NCI-H1105 treated with DMSO at 0.1 percent for 48 hours (cell line): ENCODE measurements at places on chromosomes 3 and 15.

DNA sequence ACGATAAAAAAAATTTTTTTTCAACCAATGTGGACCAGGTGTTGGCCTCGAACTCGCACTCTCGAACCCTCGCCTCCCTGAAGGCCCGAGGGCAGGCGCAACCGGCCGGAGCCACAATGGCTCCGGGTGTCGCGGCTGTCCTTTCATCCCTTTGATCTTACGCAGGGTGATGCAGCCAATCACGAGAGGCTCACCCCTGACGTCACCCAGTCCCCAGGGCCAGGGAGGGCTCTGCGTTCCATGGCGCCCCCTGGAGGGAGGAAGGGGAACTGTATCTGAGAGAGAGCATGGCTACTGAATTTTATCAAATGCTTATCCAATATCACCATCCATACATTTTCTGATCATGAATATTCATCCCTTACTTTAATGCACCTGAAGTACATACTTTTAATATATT, 15.4 kb upstream of the GMNC start:
- no peak for DNase-seq

GRCh38 chr3:169122416-169122815, 541.1 kb downstream of the MECOM start:
- DNase-seq = no peak

DNA sequence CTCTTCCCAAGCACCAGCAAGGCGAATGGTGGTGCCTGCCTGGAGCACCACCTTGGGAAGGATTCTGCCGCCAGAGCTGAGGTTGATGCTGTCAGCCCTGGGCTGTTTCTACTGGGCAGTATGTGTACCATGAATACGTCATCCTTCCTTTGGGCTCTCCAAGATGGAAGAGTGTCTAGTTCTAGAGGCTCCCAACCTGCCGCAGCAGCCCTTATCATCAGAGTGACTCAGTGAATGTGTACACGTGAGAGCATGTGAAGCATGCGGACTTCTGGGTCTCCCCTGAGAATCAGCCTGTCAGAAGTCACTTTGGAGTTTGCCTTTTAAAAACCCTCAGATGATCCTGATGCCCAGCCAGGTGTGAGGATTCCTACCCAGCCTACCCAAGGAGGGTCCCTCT, 20.9 kb downstream of the PLA2G4D start:
- no peak for DNase-seq

DNA sequence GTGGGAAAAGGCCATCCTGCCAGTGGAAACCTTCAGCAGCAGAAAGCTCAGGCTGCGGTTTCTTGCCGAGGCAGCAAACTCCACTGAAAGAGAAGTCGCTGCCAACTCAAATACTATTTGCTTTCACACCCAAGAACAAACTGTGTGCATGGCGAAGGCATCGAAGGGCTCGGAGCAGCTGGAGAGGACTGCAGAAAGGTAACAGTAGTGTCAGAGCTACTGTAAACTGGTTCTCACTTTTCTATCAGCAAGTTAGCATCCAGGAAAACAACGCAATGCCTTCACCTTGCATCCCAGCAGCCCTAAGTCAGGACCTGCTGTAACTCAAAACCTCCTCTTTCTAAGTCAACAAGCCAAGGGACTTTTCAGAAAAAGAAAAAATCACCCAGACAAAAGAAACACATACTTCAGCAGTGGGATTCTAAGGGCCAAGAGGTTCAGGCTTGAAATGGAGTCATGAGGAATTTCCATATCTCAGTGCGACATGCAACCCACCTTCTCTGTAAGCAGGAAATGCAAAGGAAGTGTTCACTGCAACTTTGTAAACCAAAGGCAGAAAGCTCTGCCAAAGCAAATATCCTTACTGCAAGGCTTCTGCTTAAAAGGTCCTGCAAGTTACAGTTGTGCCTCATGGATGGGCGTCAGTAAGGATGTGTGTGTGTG, 193.5 kb downstream of the FOXP1 start:
- peak; percentile 64 for DNase-seq

DNA sequence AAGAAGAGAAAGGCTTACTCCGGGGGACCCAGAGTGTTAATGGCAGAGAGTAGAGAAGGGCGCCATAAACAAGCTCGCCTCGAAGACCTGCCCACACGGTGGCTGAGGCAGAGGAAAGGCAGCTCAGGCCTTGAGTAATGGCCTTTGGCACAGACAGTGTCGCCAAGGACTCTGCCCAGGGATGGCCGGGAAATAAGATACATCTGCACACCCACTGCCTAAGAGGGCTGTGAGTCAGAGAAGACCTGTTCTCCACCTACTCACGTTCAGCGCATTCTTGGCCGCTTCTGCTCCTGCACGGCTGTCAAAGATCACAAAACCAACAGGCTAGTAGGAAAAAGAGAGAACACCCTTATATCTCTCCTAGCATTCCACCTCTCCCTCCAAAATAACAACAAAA, 26.2 kb downstream of the RBPMS2 start:
- no peak for DNase-seq

DNA sequence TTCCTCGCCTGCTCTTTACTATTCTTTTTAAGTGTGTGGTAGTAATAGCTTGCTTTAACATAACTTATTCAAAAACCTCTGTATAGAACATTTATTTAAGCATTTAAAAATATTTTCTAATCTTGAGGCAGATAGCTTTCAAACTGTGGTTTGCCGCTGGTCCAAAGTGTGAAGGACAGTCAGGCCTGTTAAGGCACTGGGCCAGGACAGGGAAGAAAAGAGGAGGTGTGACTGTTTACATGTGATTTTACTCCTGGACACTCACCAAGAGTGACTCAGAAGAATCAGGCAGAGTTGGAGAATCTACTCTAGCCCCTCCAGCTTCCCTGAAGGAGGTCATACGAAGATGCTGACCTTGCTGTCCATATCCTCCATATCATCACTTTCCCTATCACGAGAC, 44.7 kb downstream of the CEP152 start:
- no peak for DNase-seq

DNA sequence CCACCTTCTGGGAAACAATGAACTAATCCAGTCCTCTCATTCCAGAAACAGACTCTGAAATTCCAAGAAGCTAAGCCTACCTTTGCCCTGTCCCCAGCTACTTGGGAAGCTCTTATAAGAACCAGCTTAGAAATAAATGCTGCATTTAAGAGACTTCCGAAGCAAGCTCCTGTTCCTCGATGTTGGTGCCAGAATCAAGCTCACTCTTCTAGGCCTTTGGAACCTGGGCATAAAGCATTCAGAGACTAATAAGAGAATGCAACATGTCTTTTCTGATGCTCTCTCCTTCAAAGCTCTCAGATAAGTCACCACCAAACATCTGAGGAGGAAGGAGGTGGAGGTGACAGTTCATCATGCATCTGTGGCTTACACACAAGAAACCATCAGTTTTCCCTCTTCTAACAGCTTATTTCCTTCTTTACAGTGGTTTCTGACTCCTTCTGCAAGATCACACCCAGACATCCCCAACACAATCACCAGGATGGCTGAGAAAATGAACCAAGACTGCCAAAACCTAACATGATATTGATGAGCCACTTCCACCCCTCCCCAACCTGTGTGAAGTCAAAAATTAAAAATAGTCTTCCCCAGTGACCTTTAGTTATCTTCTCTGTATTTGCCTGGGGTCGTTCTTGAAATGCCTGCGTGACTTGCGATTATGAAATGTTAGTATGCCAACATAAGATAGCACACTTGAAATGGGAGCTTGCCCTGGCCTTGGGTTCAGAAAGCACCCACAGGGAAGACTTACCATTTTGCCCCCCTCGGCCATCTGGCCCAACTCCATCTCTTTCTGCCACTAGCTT, 11.5 kb downstream of the ARHGEF3 start:
- DNase-seq = no peak

- no peak for DNase-seq
Observed at GRCh38 chr15:94856267-94856854, 625.0 kb downstream of the MCTP2 start.

DNA sequence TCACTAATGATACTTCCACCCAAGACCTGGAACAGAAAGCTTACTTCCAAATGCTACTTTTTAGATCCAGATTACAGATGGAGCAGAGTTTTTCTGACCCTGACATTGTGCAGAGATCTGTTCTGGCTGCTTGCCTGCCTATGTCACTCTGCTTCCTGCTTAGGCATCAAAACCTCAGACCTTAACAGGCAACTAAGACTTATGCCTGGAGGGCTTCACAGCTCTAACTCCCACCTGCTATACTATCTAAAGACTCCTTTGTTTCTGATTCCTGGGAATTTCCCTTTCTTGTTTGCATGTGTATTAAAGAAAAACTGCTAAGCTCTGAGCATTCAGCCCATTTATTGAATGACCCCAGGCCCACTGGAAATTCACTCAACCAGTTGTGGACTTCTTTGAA, 157.4 kb upstream of the NPHP3 start:
- no peak for DNase-seq

- DNase-seq = no peak
Observed at GRCh38 chr15:39181940-39182339, 398.9 kb upstream of the THBS1 start.

DNA sequence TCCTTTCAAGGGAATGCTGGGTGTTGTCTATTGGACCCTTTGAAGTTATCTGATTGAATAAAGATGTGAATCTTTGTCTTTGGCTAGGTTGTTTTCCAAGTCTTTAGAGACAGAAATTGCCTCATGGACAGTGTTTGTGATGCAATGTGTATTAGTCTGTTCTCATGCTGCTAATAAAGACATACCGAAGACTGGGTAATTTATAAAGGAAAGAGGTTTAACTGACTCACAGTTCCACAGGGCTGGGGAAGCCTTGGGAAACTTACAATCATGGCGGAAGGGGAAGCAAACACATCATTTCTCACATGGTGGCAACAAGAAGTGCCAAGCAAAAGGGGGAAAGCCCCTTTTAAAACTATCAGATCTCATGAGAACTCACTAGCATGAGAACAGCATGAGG, 88.8 kb upstream of the PLXND1 start:
- no peak for DNase-seq

GRCh38 chr3:180011927-180012326, 24.8 kb downstream of the PEX5L start:
- DNase-seq = no peak
